ENCODE measurements at places on chromosomes 7 and 10.
A peak's percentile ranks its signal among the peaks of the same experiment; 100 is the strongest.

- no peak for DNase-seq
Measured at GRCh38 chr10:87882555-87883294, 19.3 kb downstream of the PTEN start.

DNA sequence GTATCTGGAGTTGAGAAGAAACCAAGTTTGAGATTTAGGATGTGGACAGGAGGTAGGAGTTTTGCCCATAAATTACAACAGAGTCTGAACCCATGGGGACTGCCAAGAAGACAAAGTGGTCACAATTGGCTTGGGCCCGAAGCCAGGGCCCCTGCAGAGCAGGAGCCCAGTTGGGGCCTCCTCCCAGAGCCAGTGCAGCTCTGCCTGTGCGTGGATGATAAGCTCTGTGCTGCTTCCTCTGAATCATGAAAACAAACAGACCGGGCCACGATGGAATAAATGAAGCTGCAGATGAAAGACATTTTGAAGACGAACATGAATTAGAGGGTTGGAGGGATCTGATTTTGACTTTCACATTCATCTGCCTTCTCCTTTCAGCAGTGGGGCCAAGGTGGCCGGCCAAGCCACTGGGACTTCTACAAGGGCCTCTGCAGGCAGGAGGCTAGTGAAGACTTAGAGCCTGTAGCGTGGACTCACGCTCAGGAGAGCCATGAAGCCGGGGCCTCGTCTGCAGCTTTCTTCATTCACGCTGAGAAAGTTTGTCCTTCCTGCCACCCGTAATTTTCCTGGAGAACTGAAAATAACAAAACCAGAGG, 156.8 kb upstream of the LYZL1 start:
- no peak for DNase-seq

DNA sequence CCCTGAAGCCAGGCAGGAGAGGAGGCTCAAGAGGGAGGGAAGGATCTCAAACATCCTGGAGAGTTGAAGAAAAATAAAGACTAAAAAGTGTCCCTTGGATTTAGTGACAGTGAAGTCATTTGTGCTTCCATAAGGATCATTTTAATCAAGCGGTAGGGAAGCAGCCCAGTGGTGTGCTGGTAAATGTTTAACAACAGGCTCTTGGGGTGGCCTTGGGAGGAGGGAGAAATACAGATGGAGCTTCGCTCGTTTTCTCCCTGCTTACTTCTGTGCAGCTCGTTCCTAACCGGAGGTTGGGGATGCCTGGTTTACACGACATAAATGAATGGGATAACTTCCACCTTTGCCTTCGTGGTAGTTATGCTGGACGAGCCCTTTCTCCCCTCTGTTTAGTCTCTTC, 140.0 kb downstream of the CAMK1D start:
- no peak for DNase-seq

DNA sequence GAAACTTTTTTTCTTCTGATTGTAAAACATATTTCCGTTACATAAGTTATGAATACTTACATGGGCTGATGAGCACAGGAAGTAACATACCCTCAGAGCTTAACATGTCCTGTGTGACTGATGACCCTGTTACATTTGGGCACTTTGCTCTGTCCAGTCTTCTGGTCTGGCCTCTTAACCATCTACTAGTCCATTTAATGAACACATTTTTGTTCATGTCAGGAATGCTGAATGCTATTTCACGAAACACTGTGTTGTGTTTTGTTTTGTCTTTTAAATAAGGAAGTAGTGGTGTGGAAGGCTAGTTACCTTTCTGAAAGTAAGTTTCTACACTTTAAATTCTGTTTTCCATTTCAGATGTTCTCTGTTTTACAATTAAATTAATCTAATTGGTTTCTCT, 77.7 kb downstream of the RBM33 start:
- DNase-seq: no peak

- DNase-seq: no peak
Measured at GRCh38 chr10:111972109-111972508, 211.5 kb downstream of the GPAM start.

GRCh38 chr7:117399820-117400422, 27.4 kb downstream of the ASZ1 start:
- DNase-seq: no peak

DNA sequence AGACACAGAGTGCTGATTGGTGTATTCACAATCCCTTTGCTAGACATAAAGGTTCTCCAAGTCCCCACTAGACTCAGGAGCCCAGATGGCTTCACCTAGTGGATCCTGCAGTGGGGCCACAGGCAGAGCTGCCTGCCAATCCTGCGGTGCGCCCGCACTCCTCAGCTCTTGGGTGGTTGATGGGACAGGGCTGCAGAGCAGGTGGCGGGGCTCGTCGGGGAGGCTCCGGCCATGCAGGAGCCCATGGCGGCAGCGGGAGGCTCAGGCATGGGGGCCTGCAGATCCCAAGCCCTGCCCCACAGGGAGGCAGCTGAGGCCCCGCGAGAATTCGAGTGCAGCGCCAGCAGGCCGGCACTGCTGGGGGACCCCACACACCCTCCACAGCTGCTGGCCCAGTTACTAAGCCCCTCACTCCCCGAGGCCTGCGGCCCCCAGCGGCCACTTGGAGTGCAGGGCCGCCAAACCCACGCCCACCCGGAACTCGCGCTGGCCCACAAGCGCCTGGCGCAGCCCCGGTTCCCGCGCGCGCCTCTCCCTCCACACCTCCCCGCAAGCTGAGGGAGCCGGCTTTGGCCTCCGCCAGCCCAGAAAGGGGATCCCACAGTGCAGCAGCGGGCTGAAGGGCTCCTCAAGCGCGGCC, 7.7 kb upstream of the BET1 start:
- no peak for DNase-seq

DNA sequence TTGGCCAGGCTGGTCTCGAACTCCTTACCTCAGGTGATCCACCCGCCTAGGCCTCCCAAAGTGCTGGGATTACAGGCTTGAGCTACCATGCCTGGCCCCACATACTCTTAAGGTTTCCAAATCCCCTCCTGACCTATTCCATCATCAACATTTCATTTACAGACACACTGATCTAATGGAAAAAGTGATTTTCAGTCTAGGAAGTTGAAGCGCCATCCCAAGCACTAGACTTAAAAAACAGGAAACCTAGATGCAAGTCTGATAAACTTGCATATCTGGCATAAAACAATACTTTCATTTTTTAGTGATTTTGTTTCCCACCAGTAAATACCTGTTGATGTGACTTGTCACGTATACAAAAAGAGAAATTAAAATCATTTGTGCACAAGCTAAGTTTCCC, 44.0 kb downstream of the DNMBP start:
- no peak for DNase-seq

DNA sequence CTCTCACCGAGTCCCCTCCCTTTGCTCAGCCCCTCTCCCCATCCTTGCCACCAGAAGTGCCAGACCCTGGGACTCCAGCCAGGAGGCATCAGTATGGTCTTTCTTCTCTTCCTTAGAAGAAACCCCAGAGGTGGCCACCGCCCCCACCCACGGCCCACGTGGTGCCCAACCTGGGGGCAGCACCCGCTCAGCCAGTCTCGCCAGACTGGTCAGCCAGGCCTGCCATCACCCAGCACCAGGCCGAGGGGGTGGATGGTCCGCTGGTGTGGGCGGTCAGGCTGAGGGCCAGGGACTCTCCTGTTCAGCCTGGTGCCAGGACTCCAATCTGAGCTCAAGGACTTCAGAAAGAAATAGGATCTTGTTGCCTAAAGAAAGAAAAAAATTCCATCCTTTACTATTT, 5.8 kb upstream of the CLDN4 start:
- DNase-seq: no peak

- peak; percentile 81 for DNase-seq
Measured at GRCh38 chr7:13989126-13989948, at the start of gene ETV1. TSS of gene ETV1 (minus strand) at chr7:13989666. CDS start at chr7:13989052, 614 bp downstream.

- no peak for DNase-seq
Measured at GRCh38 chr10:10235003-10235402, 782.7 kb upstream of the CELF2 start.

GRCh38 chr10:71463111-71463510, 66.4 kb downstream of the CDH23 start:
- no peak for DNase-seq

DNA sequence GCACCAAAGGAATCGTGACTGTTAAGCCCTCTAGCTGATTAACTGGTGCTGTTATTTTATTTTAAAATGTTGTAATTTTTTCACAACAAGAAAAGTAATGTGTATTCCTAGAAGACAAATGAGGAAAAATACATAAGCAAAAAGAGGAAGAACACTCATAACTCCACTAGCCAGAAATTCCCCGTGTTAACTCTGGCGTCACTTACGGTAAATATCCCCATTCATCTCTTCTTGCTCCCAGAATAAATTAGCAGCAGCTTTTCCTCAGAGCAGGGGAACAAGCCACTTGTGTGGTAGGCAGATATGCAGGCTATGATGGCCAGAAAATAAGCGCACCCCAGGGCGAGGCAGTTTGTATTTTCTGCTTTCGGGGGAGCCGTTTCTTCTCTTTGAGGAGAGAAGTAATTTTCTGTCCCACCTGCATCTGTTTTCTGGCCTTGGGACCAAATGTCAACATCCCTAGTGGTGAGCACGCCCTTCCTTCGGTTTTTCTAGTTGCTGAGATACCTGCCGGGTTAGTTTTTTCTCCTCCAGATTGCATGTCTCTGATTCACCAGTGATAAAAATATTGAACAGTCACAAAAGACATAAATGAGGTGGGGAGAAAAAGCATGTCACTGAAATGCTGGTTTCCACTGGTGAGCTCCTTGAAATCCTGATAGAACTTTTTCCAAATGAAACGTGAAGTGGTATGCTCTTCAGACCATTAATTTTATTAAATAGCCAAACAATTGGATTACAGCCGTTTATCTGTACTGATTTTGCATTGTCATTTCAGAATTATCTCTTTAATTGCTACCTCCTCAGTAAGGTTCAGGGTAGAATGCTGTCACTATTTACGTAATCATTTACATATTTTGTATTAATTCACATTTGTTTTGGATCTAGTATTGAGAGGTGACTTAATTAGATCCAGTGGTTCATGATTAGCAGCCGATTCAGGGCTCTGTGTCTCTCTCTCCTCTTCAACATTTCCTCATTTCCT, 268.1 kb downstream of the CAMK1D start:
- DNase-seq: no peak

DNA sequence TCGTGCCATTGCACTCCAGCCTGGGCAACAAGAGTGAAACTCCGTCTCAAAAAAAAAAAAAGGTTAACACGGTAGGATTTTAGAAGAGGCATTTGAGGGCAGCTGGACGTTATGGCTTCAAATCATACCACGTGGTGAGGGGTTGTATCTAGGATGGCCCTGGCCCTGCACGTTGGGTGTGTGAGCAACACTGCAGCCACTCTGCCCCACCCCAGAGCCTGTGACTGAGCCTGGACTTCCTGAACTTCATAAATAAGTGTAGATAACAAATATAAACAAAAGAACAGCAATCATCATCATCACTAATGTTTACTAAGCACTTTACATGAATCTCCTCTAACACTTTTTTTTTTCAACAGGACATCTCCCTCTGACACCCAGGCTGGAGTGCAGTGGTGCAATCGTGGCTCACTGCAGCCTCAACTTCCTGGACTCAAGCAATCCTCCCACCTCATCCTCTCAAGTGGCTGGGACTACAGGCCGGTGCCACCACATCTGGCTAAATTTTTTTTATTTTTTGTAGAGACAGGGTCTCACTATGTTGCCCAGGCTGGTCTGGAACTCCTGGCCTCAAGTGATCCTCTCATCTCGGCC, 169.5 kb upstream of the FRMD4A start:
- DNase-seq: no peak

DNA sequence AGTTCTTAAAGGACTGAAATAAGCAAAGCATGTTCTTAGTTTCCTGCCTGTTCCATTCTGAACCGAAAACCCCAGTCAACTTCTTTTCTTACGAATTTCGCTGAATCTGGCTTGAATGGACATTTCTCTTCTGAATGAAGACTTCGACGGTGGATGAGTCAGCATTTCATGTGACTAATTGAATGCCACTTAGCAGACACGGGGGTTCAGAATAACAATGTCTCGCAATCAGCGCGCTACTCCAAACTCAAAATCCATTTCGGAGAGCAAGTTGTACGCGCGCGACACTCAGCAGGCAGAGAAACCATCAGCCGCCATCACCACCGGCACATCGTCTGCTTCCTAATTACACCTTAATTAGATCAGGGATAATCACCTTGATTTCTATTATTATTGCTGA, 239.0 kb upstream of the KLF6 start:
- no peak for DNase-seq

DNA sequence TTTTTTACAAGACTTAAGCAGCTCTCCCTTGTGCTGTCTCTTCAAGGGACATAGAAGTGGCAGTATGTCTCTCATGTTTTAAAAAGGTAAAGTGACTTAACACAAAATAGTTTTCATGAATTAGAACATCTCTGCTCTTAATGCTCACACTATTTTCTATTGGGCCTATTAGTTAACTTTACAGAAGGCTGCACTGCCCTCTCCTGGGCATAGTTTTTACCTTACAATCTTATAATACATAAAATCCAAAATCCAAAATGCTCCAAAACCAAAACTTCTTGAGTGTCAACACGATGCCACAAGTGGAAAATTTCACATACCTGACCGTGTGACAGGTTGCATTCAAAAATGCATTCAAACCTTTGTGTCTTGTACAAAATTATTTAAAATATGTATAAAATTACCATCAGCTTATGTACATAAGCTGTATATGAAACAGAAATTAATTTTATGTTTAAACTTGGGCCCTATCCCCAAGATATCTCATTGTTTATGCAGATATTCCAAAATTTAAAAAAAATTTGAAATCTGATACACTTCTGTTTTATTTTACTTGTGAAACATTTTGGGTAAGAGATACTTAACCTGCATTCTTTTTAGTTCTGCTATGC, 25.8 kb downstream of the TES start:
- no peak for DNase-seq

- DNase-seq: no peak
Measured at GRCh38 chr10:43453266-43453831, 16.4 kb downstream of the ZNF487 start.

- DNase-seq: no peak
Measured at GRCh38 chr10:88986549-88987242, 3.9 kb upstream of the FAS start.

DNA sequence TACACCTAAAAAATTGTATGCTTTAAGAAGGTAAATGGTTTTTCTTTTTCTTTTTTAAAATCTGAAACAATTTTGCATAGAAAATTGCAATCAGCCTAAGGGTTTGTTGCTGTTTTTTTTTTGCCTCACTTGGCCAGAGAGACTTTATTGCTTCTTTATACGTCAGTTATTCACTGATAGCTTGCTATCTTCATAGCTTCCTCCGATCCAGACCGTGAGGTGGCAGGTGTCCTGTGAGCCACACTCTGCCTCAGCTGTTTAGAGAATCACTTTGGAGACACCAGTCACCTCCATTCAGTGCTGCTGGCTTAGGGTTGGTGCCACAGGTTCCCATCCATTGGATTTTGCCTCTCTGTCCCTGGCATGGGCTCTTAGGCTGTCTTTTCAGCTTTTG, 68.0 kb downstream of the HHEX start:
- DNase-seq: no peak

- no peak for DNase-seq
Measured at GRCh38 chr10:6174201-6174874, 28.4 kb upstream of the PFKFB3 start.

GRCh38 chr10:62047228-62047892, 145.9 kb downstream of the ARID5B start:
- DNase-seq: no peak

- DNase-seq: no peak
Measured at GRCh38 chr7:128741491-128741890, 2.3 kb downstream of the CALU start.
